Lower lobe of right lung (tissue), 2 donors: ENCODE measurements at places on chromosomes 1 and 21. TPM values are rescaled to one million over a fixed set of nuclear protein-coding genes. Genes with fewer than 3 reads are reported as not detected.
A peak's percentile ranks its signal among the peaks of the same experiment; 100 is the strongest.

DNA sequence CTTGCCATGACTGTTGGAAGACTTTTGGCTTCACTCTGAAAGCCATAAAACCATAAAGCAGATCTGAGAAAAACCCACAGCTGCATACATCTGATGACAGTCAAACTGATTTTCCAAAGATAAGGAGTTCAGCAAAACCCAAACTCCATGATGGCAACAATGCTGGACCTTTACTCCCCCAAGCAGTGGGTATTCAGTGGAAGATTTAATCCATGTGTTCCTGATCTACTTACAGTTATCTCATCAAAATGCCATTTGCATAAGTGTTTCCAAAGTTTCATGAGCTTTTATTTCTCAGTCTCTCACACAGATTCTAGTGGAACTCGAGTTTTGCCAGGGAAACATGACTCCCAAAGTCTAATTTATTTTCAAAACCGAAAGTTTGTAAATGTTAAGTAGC is 184.9 kb downstream of the ZC3H11B start:
- DNase-seq = no peak

The CFHR2 gene
- total RNA-seq = not detected

DNA sequence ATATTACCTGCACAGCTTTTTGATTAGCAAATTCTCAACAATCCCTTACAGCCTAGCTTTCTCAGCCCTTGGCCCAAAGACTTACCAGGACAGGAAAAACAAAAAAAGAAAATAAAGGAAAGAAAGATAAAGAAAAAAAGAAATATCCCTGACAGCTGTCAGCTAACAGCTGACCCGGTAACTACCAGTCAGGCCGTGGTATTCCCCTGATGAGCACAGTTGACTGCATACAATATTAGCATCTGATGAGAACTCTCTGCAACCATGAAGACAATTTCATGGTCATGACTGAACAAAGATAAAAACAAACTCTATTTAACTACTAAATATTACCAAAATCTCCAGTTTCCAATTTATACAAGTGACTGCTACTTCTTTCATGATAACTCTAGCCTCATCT is 798.8 kb downstream of the PLA2G4A start:
- DNase-seq = no peak

DNA sequence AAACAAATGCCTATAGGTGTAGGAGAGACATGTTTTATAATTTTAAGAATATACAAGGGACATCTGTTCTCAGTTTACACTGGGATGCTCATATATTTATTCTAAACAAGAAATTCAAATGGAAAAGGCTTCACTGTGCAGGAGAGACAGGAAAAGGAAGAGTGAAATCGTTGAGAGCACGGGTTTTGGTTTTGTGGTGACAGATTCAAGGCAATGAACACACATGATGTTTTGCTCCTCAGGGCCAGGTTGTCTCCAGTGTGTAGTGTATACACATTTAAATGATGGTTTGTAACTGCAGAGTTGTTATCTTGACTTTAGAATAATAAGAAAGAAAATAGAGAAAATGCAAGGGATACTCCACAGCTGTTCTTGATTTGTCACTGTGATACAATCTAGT is 73.7 kb downstream of the S1PR1 start:
- DNase-seq = no peak

GRCh38 chr1:36369061-36369861 is 16.5 kb downstream of the STK40 start:
- DNase-seq = peak; percentile 81

The CLCNKA gene
- total RNA-seq = 0.65 TPM

- DNase-seq = no peak
Observed at GRCh38 chr1:37922767-37923550, 23.9 kb downstream of the INPP5B start.

DNA sequence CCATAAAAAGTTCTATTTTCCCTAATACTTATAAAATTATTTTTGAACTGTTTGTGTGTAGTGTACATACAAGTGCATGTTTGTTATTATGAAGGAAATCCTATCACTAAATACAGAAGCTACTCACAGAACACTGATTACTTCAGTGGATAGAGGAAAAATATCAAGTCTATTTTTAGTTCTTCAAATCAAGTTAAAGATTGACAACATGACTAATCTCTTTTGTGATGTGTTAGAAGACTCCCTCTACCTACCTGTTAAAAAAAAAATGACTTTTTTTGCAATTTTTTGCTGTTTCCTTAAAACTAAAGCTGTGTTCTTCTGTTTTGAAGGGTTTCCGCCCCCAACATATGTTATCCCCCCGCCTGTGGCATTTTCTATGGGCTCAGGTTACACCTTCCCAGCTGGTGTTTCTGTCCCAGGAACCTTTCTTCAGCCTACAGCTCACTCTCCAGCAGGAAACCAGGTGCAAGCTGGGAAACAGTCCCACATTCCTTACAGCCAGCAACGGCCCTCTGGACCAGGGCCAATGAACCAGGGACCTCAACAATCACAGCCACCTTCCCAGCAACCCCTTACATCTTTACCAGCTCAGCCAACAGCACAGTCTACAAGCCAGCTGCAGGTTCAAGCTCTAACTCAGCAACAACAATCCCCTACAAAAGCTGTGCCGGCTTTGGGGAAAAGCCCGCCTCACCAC is 45.5 kb downstream of the NCF2 start:
- DNase-seq = no peak

The NEXN gene
- 16.5 TPM for total RNA-seq

DNA sequence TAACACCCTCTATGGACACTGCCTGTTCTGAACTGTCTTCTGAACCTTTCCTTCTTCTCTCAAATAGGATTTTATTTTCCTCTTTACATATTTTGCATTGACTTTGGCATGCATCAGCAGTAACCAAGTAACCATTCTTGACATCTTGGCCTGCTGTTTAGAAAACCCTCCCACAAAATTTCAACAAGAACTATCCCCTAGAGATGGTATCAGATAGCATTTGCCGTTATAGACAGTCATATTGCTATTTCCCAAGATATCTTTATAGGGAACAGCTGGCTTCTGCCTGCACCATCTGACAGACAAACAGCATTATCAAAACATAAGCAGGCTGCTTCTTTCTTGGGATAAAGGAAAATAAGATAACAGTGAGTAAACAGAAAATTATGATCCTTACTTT is 54.7 kb downstream of the LHX8 start:
- DNase-seq = no peak

The TNFRSF8 gene
- 2.7 TPM for total RNA-seq

The MTMR11 gene
- 20.4 TPM for total RNA-seq

DNA sequence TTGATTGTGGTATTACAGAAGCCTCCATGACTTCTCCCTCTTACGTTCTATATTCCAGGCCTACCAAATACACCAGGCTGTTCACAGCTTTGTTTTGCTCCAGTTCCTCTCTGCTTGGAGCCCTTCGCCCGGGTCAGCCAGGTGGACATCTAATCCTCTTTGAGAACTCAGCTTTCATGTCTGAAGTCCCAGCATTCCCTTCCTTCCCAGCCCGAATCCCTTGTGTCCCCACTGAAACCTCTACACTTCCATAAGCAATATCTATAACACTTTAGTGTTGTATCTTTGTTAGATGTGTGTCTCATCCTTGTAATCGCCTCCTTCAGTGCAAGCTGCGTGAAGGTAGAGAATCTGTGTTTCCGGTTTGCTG is 1.9 kb downstream of the RNF11 start:
- DNase-seq = no peak

The S100A8 gene
- total RNA-seq = 622 TPM
